ENCODE measurements at places on chromosomes 12 and 14.

- no peak for DNase-seq
These were observed 85.9 kb downstream of the PAX9 start for GRCh38 chr14:36747411-36748184.

DNA sequence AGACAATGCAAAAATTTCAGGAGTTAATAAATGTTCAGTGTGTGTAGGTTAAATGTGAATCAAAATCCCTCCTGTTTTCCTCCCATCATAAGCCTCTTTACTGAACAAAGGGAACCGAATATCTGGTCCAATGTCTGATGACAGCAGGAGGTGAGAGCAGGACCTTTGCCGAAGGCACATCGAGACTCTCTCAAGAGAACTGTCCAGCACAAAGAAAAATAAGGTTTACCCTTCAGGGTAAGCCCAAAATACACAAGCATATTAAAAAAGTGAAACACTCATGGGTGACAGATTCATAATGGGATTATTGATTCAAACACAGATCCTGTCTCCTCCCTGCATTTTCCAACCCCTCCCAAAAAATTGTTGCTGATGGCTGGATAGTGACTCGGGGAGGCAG is 4.2 kb upstream of the VSX2 start:
- DNase-seq: no peak

DNA sequence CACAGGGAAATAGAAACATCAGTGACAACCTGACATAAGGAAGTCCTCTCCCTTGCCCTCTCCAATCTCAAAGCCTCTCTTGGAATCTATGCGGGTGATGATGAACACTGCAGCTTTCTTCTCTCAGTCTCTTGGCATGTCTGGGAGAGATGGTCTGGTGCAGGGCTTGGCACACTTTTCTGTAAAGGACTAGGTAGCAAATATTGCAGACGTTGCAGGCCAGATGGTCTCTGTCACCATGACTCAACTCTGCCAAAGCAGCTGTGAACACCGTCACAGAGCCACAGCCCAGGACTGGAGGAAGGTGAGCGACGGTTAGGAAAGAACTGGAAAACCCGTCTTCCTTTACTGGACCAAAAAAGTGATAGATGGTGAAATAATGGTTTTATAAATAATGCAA is 591.0 kb upstream of the TMEM132C start:
- no peak for DNase-seq

GRCh38 chr12:3579446-3580093 is 88.6 kb downstream of the PRMT8 start:
- DNase-seq: no peak

GRCh38 chr12:12290206-12290605 is 23.4 kb upstream of the LRP6 start:
- DNase-seq: no peak

GRCh38 chr12:5254703-5255102 is 177.2 kb upstream of the NTF3 start:
- DNase-seq: no peak

DNA sequence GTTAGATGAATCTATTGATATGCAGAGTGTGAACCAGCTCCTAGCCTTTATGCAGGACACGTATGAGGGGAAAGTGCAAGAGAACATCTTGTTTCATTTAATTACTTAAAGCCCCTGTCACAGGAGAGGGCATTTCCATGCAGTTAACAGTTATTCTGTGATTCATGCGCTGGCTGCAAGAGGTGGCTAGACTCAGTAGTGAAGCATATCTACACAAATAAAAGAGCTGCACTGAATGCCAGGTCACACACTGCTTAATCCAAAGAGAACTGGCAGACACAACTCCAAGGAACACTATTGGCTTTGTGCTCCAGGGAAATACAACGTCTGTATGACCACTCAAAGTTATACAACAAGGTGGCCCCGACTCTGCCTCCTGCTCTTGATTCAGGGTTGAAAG is 394.1 kb downstream of the C12orf75 start:
- DNase-seq: no peak

DNA sequence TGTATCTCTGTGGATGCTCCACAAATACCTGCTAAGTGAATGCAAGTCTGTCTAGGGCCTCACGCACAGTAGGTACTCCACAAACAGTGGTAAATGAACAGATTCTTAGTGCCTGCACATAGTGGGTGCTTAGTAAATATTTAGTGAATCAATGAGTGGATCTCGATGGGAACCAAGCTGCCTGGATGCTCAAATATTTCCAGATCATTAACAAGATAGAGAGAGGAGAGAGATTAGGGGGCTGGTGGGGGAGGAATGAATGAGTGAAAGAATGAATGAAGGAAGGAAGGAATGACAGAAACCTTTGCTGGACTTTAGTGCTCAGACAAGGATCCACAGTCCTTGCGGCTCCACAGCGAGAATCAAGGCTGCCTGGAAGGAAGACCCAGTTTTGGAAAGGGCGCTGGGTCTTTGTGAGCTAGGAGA is 118.2 kb downstream of the SCARB1 start:
- no peak for DNase-seq

- no peak for DNase-seq
These were observed 30.7 kb downstream of the ISCA2 start for GRCh38 chr14:74524076-74524811.

- no peak for DNase-seq
These were observed 64.7 kb downstream of the GARIN6 start for GRCh38 chr12:99712281-99712680.

DNA sequence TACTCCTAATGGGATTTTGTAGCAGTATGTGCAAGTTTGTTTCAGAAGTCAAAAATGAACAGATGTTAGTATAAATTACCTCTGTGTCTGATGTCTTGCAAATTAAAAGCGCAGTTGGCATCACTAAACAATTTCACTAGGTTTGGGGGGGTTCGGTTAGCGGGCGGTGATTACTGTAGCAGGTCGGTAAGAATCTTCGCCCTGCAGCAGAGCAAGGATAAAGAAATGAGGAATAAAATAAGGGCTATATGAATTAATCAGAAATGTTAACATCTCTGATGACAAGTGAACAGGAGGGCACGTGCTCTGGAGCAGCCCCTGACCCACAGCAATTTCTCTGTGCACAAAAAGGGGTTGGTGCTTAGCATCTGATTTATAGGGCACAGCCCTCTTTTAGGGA is 43.6 kb upstream of the VSX2 start:
- DNase-seq: no peak

GRCh38 chr14:67620217-67620785 is 581 bp downstream of the ARG2 start:
- DNase-seq: no peak

GRCh38 chr14:61927520-61927919 is 165.3 kb downstream of the SNAPC1 start:
- no peak for DNase-seq

DNA sequence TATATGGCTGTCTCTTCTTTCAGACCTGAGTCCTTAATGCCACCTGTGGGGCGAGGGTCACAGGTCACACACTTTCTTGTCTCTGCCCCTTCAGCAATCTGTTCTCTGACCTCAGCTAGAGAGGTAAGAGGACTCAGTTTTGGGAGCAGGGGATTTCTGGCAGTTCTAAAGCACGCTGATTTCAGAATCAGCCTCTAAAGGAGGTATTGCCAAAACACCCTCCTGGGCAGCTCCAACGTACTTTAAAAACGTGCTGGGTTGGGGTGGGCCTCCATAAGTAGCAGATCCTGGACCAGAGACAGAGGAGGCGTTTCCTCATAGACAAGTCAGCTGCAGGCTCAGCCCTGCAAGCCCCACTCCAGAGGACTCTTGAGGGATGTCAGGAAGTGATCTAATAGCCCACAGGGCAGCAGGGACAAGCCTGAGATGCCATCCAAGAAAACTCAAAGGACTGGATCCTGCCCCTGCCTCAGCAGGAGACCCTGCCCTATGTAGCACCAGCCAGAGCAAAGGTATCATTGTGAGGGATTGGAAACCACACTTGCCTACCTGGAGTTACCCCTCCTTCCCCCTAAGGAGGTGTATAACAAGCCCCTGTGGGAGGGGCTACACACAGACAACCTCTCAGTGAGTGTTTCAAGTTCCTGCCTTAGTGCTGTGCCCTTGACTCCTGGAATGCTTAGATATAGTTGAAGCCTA is 8.5 kb downstream of the CTDSP2 start:
- DNase-seq: no peak

DNA sequence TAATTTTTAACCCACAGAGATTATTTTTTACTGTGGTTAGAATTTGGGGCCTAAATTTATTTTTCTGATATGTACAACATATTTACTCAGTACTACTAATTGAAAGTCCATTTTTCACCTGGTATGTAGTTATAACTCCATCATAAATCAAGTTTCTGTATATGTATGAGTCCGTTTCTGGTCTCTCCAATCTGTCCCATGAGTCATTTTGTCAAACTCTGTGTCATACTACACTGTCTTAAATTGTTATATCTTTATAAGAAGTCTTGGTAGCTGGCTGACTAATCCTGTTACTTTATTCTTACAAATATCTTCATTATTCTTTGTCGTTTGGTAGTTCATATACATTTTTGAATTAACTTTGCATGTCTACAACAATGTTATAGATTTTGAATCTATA is 344.0 kb downstream of the PDZRN4 start:
- DNase-seq: no peak

- DNase-seq: no peak
These were observed 59.2 kb downstream of the RASSF8 start for GRCh38 chr12:26017484-26018211.

GRCh38 chr12:123399255-123399617 is 15.3 kb downstream of the KMT5A start:
- DNase-seq: no peak

DNA sequence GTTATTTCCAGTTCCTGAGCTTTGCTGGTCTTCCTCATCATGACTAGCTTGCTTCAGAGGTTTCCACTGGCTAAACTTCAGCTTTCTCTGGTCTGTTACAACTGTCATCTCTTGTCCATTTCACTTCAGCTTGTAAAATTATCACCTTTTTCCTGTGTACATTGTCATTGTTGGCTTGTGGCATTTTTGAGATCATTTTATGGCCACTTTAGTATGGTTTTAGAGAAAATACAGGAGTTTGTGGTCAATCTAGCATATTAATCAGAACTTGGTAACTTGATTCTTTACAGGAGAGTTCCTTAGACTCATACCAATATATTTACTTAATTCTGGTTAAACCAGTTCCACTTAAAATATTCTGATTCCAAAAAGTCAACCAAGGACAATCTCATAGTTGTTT is 235.9 kb upstream of the KITLG start:
- no peak for DNase-seq

- DNase-seq: no peak
These were observed 1.7 kb upstream of the VASH1 start for GRCh38 chr14:76759589-76759988.

- no peak for DNase-seq
These were observed 2.3 kb downstream of the MMP14 start for GRCh38 chr14:22838631-22839041.

DNA sequence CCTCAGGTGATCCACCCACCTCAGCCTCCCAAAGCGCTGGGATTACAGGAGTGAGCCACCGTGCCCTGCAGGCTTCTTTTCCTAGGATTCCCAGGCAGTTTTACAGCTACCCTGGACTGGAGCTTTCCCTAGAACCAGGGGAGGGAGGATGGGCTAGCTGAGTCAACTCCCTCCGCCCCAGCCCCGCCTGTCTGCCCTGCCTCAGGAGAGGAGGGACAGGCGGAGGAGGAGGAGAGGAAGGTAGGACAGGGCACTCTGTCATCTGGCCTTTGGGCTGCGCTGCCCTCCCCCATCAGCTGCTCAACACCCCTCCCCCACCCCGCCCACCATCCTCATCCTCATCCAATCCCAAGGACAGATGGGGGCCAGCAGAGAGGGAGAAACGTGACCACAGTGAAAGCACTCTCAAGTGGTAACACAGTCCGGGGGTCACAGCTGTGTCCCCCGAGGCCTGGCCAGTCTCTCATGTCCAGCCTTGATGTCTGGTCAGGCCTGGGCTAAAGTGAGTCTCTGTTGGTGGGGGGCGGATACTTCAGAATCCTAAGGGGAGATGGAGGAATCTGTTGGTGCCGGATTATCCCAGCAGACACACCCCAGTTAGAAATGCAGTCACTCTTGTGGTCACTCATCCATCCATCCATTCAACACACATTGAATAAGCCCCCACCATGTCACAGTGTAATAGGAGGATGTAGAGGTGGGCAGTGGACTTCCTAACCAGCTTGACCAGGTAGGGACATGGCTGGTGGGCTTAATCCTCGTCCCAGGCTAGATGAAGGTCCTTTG is 12.3 kb downstream of the FIGNL2 start:
- no peak for DNase-seq

DNA sequence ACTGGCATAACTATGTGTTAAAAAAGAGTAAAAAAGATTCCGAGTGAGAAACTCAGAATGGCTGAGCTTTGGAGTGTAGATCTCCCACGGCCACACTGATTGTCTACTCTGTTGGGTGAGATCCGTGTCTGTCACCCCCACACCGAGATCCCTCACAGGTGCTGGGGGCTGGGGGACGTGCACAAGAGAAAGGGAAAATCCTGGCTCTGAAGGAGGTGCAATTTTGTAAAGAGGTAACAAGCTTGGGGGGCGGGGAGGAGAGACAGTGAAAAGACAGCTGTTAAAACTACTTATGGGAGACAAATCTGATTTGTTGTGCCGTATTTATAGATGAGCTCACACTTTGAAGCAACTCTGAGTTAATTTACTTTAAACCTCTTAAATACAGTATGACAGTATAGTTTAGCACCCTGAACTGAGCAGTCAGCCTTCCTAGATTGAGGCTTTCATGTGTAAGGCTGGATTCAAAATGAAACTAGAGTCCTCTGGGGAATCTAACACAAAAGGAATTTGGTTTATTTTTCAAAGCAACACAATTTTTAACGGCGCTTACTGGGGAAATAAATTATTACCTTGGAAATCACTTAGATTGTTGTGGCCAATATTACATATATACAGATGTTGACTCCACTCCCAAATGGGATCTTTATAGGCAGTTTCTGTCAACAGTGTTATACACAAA is 167.4 kb upstream of the RGS6 start:
- no peak for DNase-seq

DNA sequence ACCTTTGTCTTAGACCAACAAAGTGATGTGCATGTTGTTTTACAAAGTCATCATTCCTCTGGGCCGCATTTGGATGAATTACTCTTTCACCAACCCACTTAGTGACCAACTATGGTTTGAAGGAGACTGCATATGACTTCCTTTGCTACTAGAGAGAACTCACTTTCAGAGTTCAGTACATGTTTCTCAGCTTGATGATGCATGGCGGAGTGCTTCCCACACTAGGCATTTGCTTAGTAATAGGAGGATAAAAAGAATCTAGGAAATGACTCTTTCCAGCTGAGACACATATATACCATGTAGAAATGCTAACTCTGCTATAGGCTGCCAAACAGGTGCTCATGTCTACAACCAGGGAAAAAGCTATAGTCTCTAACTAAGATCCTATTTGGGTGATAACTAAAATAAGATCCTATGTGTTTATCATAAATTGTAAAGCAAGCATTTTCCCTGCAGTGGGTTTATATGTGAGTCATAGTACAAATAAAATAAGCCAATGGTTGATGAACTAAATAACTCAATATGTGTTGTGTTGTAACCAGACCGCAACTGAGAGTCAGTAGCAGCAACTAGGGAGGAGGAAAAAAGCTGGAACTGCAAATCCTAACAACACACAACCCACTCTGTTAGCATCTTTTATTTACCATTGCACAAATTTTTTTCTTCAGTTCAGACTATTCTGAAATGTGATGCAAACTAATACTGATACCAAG is 87.2 kb downstream of the TSPAN8 start:
- no peak for DNase-seq

- DNase-seq: no peak
These were observed 213.4 kb downstream of the PHETA1 start for GRCh38 chr12:111155521-111155920.
